Left forelimb (tissue), 1 donor: ENCODE measurements at places on chromosomes 16 and 17.

DNA sequence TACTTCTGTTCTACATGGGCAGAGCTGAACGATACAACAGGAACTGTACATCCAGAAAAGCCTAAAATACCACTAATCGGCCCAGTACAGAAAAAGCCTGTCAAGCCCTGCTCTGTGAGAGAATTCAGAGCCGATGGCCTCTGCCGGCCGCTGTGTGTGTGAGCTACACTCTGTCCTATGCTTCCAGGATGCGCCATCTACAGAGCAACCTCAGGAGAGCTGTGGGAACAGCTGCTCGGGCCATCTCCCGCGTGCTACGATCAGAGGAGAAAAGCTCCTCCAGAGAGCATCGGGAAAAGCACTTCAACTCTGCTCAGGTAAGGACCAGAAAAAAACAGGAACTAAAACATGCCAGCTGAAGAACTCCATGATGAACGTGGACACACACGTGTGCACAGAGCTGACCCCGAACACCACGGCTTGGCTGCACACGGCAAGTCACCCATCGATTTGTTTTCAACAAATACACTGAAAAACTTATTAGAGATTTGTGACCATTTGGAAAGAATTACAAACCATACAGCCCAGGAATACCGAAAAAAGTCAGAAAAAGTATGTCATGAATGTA is 115.9 kb downstream of the ANKRD11 start:
- no peak for DNase-seq

GRCh38 chr17:34163123-34163522 is 92.0 kb upstream of the CCL2 start:
- DNase-seq: no peak

DNA sequence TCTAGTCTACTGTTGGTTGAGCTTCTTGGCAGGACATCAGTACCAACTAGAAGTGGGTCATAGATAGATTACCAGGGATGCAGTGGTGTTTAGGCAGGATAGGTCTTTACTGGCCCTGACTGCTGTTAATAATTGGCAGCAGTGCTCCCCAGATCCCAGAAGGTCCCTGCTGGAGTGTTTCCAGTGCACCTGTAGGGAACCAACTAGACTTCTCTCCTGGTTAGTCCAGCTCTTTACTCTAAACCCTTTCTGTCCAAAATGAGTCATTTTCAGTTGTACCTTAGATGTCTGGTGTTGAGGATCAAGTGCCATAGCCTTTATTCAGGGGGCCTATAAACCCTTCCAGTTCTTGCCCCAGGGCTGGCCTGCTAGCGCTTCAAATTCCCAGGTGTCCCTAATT is 8.7 kb downstream of the POLR2C start:
- no peak for DNase-seq

- no peak for DNase-seq
Observed at GRCh38 chr16:63130942-63131341, 1094.7 kb upstream of the CDH8 start.

- no peak for DNase-seq
Observed at GRCh38 chr17:29084541-29085146, 41.7 kb downstream of the PIPOX start.

DNA sequence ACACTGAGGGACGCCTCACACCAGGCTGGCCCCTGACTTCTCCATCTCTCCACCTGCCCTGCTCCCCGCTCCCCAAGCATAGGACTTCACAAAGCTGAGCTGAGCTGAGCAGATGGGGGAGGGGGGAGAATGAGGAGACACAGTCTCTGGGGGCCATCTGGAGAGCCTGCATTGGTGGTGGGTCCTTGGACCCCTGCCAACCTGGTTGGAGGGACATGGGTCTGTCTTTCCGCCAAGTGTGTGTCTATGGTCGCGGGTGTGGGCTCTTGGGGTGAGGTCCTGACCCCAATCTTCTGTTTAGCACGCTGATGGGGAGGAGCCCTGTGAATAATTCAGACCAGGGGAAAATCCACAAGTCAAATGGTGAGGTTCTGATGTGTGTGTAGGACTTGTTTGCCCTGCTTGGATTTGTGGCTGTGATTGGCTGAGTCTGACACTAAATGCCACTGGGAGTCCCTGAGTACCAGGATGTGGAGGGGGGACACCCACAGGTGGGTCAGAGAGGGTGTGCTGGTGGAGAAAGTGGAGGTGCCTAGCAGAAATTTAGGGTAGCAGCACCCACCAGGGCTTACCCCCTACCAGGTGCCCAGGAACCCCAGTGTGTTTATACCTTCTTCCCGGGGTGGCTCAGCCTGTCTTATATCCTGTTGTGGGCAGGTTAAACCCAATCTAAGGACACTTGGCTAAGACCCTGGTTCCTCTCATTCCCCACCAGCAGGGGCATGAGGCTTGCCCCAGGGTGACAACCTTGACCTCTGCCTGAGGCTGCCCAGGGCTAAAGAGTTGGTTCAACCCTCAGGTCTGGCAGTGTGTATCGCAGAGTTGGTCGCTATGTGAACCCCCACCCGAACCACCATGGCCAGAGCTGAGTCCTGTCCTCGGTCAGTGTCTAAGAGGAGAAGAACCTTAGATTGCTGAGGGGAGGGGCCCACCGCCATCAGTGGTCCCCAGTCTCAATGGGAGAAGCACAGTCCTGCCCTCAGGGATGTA is 2.1 kb downstream of the FMNL1 start:
- no peak for DNase-seq

- no peak for DNase-seq
Observed at GRCh38 chr16:50861970-50862411, 120.1 kb downstream of the CYLD start.

GRCh38 chr17:28467456-28468025 is 5.9 kb upstream of the SLC13A2 start:
- DNase-seq: no peak

DNA sequence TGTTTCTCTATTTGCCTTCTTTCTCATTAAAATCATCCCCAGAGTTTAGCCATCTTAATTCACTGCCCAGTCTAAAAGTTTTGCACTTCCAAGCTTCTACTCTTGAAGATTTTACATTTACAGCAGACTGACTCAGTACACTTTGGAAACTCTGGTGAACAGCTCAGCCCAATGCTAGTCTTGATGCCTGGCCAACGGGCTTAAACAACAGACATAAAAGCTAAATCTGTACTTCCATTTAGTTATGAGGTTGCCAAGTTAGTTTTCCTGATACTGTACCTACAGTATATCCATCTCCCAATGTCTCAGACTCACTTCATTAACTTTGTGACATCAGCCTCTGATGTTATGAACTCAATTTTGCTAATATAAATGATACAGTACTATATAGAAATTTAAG is 891.8 kb upstream of the SOX9 start:
- DNase-seq: no peak

DNA sequence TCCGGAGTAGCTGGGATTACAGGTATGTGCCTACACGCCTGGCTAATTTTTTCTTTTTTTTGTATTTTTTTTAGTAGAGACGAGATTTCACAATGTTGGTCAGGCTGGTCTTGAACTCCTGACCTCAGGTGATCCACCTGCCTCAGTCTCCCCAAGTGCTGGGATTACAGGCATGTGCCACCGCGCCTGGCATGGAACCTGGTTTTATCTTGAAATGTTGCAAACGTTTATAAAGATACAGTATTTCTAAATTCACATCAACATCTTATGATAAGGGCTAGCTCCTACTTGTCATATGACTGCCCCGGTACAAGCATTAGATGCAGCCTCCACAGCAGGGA is 1.5 kb upstream of the IST1 start:
- no peak for DNase-seq

DNA sequence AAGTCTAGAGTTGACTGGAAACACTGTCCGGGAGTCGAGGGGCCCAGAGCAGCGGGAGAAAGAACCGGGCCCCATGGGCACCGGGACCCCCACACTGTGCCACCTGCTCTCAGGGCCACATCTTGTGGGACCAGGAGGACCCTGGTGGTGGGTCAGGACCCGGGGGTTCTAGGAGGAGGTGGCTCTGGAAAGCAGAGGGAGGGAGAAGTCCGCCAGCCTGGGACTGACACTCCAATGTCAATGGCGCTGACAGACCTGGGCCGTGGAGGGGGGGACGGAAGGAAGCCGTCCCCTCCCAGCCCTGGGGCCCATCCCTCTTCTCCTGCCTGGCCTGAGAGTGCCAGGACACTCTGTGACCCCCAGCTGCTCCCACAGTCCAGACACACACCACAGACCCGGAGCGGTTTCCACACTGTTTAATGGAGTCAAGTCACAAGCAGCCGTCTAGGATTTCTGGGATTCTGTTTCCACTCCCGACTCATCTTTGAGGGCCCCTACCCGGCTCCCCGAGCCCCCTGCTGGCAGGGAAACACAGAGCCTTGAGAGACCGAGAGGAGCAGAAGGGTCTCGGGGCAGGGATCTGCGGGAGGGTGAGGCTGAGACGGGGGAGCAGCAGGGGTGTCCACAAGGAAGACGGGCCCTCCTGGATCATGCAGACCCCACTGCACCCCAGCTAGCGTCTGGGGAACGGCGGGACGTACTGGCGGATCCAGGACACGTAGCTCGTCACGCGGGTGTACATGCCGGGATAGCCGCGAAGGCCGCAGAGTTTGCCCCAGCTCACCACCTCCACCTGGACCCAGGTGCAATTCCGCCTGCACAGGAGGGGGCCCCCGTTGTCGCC is 23.5 kb upstream of the UBE2I start:
- DNase-seq: no peak

DNA sequence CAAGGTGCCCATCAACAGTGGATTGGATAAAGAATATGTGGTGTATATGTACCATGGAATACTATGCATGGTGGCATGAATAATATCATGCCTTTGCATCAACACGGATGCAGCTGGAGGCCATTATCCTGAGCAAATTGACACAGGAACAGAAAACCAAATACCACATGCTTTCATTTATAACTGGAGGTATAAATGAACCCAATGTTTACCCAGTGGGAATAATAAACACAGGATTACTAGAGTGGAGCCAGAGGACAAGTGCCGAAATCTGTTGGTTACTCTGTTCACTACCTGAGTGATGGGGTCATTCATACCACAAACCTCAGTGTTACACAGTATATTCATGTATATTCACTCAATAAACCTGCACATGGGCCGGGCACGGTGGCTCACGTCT is 125.2 kb downstream of the CDH11 start:
- no peak for DNase-seq

GRCh38 chr16:88634141-88634993 is 4.0 kb upstream of the IL17C start:
- no peak for DNase-seq

DNA sequence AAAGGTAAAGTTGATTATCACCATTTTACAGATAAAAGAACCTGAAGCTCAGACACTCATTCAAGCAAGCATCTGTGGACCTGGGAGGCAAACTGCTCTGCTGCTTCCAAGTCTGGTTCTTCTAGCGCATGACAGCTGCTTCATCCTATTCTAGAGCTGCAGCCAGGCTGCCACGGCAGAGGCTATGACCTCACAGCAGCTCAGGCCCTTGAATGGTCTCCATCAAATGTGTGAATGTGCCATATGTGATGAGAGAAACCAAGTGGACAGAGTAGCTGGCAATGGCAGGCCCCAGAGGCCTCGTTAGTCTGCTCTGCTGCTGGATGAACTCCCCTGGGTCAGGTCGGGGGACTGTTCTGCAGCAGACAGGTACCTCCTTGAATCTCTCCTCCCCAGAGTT is 30.7 kb upstream of the FOXJ1 start:
- DNase-seq: no peak

- no peak for DNase-seq
Observed at GRCh38 chr17:59830007-59830630, 62.6 kb downstream of the TUBD1 start.

- DNase-seq: no peak
Observed at GRCh38 chr16:59759296-59759695, 1025.2 kb upstream of the GOT2 start.

DNA sequence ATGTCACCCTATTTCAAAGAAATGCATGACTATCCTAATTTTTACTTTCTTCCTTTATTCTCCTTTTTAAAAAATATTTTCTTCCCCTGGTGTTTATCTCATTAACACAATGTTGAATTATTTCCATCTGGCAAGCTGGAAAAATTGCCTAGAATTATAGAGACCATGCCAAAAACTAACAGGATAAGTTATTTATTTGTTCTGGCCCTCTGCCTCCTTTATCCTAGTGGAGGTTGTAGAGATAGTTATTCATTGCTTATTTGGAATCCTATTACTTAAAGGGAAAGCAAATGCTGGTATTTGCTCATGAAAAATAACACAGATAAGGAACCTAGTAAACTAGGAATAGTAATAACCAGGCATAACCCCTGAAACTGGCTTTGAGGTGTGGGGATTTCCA is 684.9 kb upstream of the KIF2B start:
- no peak for DNase-seq

DNA sequence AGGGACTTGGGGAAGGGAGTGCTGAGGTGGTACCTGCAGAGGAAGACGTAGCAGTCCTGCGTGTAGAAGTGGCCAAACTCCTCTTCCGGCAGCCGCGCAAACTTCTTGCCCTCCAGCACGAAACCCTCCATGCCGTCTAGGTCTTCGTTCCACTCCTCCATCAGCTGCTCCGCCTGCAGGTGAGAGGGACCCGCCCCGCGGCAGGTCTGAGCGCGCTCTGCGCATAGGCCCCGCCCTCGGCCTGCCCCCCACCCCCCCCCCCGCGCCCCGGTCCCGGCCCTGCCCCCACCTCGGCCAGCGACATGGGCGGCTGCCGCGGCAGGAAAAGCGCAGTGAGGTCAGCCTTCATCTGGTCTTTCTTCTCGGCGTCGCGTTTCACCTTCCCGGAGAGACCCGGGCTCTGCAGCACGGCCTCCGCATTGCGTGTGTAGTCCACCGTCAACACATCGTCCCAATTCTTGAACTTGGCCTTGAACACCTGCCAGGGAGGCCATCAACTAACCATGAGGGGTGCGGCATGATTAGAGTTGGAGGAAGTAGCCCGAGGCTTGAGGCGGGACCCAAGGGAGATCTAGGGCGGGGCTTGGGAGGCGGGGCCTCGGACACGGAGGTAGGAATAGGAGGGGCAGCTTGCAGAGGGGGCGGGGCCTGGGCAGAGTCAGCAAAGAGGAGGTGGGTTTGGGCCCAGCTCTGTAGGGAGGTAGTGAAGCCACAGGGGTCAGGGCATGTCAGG is 11.5 kb downstream of the FLII start:
- no peak for DNase-seq

DNA sequence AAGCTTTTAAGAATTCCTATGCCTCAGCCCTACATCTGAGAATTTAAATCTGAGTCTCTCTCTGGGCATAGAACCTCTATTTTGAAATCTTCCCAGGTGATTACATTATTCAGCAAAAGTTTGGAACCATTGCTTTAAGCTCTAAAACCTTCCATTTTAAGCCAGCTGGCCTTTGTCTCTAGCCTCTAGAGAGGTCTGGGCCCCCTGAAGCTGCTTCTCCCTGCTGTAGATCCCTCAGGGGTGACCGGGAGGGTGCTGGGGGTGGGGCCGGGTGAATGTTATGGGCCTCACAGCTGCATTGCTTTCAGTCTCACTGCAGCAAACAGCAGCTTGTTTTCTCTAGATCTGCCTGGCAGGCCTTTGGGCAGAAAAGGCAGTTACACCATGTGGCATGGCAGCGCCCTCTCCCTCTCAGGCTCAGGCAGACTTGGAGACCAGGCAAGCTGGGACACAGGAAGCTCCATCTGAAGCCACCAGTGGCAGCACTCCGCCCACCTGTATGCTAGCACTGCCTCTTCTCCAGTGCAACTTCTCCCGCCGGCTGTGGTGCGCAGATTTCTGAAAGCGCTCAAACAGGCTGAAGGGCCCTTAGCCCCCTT is 66.3 kb downstream of the MPRIP start:
- no peak for DNase-seq
